ENCODE measurements at places on chromosomes 3 and 15.
A peak's percentile ranks its signal among the peaks of the same experiment; 100 is the strongest.

- no peak for DNase-seq
These were observed 1144.7 kb downstream of the OTOL1 start for GRCh38 chr3:162641317-162641716.

DNA sequence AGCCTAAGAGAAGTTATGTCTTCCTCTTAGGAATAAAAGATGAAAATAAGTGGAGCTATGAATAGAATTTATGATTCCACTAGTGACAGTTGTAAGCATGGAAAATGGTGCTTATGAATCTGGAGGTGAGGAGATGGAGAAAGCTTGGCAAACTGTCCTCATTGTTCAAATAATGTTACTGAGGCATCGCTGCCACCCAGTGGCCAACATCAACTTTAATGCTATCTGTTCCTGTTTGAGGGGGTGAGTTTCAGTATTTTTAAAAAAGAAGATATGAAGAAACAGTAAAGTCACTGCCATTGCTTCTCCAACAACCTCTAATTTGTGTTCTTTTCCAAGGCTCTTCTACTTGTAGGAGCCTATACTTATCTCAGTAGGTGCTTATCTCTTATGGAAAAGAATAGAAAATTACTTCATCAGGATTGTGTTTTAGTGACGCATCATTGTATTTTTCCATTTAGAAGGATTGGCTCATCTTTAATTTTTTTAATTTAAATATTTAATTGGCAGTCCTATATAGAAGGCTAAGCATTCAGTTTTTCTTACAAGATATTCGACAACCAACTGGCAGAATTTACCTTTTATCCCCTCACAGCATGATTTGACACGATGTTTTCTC, 260.4 kb upstream of the P2RY1 start:
- DNase-seq: peak; percentile 81

GRCh38 chr3:67620869-67621268, 33.5 kb downstream of the SUCLG2 start:
- no peak for DNase-seq

DNA sequence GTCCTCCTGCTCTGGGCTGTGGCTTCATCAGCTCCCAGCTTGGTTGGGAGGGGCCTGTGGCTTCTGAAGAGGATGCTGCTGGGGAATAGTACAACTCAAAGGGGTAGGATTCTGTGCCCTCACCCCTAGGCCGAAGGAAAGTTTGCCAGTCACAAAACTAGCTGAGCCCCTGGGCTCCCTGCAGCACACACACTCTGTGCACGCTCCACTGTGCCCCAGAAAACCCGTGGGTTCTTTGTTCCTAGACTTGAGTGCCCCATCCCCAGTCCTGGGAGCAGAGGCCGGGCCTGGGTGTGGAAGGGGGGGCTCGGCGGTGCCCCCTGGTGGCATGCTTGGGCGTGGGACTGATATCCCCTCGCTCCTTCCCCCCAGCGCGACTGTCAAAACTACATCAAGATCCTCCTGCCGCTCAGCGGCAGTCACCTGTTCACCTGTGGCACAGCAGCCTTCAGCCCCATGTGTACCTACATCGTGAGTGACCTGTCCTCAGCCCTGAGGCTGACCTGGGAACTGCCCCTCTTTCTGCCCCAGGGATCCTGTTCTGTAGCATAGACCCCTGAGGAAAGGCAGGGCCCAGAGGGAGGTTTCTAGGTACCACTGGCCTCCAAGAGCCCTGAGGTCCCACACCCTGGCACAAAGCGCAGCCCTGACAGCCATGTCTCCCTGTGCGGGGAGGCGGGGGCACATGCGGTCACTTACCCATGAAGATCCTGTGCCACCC, 14.2 kb downstream of the CIB1 start:
- peak; percentile 79 for DNase-seq

DNA sequence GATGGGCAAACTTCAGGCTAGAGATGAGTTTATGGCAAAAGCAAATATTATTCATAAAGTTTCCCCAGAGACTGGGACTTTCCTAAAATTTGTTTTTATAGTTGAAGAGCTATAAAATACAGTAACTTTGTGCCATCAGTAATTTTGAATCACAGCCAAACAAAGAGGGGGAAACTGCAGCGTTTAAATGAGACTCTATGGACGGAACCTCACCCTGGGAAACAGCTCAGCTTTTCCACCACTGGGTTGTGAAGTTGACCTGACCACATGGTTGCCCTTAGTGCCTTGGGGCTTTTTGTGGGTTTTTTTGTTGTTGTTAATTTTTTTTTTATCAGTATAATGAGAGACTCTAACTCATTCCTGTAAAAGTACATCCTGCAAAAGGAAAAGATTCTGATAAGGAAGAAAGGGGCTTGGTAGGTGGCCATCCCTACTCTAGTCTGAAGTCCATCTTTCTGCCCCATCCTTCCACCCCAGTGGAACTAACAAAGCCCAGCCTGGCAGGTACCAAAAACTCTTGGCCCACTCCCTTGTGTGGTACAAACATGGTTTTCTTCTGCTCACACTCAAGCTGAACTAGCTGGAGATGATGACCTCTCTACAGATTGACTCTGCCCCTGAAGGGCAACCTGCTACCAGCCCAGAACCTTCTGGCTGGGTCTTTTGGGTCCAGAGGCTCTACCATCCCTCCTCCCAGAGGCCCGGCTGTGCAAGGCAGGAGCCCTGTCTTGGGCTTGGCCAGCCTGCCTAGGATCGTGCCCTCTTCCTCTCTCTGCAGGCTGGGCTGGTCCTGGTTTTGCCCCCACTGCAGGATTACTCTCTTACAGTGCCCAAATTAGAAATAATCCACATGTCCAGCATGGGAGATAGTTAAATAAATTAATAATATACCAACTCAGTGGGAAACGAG, 41.2 kb downstream of the RLBP1 start:
- DNase-seq: no peak

DNA sequence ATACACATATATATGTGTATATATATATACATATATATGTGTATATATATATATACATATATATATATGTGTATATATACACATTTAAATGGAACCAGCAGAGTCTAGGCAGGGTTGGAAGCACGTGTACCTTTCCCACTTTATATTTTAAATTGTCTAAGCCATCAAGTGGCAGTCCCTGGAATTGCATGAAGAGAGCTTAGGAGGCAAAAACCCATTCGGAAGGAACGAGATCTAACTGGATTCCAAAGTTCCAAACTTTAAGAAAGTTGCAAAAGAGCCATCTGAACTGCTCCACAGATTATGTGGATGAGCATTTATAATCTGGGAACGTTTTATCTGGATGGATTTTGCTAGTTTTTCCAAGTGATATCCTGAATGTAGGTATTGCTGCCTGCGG, 186.5 kb downstream of the FOXP1 start:
- DNase-seq: peak; percentile 45

DNA sequence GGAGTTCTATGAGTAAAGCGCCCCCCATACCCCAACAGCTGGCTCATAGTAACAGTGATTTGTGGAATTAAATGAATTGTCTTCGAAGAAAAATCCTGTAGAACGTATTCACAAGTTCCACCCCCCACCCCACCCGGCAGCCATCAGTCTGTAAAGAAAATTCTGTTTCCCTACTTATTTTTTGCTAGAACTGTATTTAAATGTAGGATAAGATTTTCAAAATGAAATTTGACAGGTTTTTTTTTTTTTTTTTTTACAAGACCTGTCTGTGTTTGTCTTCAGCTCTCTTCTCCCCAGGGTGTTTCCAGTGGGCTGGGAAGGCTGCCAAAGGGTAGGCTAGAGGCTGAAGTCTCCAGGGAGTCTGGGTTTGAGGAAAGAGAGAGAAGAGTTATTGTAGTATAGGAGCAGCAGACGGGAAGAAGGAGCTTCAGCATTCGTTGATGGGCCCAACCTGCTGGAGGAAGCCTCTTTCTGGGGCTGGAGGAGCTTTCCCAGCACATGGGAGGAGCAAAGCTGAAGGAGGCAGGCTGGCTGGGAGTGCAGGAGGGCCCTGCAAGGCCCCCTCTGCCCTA, 130.6 kb upstream of the SEMA6D start:
- DNase-seq: peak; percentile 91

DNA sequence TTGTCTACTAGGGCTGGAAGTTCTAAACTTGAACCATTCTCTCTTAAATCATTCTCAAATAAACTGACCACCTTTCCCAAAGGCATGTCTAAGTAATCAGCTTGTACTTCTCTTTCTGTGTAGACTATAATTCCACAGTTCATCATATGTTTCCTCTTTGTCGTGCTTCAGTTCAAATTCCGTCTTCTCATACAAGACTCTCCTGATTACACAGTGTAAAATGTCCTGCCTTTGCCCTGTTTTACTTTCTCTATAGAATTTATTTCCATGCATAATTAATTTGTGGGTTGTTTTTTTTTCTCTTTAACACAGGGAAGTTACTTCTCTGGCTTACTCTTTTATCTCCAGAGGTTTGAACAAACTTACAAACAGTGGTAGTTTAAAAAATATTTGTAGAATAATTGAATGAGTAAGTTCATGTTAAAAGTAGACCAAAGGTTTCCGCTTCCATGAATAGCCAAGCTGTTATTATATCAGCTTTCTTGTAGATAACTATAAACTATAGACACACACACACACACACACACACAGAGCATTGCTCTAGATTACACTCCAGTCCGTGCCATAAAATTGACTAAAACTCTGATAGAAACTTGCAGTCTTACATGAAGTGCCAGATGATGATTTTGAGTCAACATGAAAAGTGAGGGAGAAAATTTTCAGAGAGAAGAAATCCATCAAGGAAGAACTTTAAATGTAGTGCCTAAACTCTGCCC, 119.0 kb downstream of the SUCNR1 start:
- DNase-seq: no peak

DNA sequence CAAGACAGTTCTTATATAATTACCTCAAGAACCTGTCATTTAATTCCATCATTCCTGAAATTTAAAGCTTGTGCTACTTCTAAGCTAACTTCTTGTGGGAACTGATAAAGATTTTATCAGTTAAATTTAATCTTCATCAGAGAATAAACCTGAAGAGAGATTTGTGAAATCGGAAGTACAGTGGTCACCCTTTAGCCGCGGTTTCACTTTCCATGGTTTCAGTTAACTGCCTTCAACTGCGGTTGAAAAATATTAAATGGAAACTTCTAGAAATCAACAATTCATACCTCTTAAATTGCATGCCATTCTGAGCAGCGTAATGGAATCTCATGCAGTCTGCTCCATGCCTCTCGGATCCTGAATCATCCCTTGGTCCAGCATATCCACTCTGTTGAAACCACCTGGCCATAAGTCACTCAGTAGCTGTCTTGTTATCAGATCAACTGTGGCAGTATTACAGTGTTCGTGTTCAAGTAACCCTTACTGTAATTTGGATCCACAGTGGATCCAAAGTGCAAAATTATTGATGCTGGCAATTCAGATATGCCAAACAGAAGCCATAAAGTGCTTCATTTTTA, 626.1 kb downstream of the CADM2 start:
- DNase-seq: no peak

- peak; percentile 35 for DNase-seq
These were observed 3.4 kb upstream of the CLN6 start for GRCh38 chr15:68232937-68233336.
